Cardiac fibroblast (primary cell): ENCODE measurements at places on chromosomes 4 and X.

- no peak for DNase-seq
Measured at GRCh38 chr4:166309286-166309685, 436.2 kb downstream of the TLL1 start.

DNA sequence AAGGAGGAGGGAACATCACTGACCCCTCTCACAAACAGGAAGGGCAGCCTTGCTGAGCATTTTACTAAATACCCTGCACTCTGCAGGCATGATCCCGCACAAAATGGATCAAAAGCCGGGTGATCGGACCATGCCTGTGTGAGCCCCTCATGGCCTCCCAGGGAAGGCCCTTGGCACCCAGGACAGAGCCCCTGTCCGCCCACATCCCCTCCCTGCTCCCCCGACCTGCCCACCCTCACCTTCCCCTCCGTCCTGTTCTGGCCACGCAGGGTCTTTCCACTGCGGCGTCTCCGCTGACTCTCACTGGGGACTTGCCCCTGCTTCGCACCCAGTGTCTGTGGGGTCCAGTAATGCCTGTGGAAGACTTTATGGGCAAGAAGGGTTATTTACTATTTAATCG is 105.0 kb downstream of the HMX1 start:
- no peak for DNase-seq

DNA sequence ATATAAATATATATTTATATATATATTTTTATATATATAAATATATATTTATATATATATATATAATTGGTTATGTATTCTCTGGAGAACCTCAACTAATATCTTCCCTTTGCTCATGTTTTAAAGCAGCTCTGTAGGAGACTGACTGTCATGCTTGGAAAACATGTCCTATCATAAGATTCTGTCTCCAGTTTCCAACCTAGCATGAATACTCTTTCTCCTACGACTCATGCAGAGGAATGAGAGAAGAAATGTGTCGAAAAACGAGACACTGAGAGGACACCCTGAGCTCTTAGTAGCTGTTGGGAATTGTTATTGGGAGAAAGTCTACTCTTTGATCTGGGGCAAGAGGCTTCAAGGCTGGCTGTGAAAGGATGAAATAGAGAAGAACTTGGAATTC is 166.5 kb upstream of the SLIT2 start:
- no peak for DNase-seq

DNA sequence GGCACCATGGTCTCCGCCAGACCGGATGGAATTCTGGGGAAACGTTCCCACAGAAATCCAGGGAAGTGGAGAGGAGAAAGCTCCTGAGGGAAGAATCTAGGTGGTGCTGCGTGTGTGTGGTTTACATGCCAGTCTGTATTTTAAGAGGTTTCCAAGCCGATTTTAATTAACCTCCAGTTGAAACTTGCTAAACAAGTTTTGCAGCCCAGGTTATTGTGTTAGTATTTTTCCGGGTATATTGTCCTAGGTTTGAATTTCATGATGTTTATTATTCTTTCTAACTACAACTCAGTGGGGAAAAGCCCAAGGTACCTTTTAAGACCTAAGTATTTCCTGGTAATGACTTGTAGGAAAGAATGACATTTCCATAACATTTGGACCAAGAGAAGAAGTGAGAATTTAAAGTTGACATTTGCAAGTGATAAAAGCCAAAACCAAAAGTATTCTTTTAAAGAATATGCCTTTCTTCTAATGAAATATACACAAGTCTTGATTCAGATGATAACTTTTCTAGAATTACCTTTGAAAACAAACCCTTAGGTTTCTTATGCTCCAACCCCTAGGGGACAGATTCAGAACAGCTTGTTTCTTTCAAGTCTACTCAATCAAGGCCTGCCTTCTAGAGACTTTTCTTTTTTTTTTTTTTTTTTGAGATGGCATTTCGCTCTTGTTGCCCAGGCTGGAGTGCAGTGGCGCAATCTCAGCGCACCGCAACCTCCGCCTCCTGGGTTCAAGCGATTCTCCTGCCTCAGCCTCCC is 14.6 kb downstream of the SAT1 start:
- DNase-seq: no peak

DNA sequence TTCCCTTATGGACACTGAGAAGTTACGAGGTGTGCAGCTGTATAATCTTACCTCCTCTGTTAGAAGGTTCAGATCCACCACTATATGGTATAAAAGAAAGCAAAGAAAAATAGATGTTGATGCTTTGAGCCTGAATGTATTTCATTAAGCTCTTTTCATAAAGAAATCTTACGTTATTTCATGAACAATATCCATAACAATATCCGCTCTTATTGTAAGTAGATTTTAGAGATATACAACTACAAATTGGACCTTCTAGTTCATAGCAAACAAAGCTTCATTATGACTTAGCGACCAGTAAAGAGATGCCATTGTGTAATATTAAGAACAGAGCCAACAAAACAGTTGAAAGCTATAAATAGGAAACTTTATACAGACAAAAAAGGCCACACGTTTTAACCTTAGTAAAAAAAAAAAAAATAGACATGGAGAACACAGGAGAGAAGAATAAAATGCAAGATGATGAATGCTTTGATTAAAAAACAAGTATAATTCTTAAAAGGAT is 203.6 kb downstream of the PDGFC start:
- no peak for DNase-seq

DNA sequence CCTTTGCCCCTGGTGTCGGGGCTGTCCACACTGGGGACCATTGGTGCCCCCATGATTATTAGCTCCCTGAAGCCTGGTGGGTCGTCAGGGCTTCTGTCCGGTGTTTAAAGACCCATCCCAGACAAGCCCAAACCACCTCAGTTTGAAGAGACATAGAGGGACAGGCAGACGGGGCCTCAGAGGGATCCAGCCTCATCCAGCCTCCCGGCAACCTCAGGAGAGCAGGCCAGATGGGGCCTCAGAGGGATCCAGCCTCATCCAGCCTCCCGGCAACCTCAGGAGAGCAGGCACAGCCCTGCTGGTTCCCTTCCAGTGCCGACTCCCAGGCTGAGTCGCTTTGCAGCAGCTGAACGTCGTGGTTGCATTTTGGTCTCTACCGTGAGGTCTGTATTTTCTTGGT is 32.1 kb downstream of the PIGG start:
- DNase-seq: no peak

DNA sequence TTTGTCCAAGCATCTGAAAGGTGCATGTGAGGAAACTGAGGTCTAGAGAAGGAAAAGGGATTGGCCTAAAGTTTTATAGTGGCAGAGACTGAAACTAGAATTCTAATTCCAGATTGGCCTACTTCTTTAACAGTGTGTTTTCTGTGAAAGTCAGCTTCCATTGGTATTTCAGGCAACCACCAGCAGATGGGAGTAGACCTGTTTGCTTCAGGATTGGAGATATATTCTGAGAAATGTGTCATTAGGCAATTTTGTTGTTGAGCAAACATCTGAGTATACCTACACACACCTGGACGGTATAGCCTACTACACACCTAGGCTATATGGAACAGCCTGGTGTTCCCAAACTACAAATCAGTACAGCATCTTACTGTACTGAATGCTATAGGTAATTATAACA is 207.3 kb upstream of the RADX start:
- no peak for DNase-seq

DNA sequence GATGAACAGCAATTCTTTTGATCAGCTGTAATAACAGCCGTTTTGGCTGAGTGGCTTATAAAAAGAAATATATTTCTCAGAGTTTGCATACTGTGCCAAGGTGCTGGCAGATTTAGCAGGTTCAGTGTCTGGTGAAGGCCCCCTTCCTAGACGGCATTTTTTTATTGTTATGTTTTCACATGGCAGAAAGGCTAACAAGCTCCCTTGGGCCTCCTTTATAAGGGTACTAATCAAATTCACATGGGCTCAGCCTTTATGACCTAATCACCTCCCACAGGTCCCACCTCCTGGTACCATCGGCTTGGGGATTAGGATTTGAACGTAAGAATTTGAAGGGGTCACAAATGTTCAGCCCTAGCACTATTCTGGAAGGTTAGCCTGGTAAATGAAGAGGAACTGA is 431.9 kb downstream of the SPOCK3 start:
- DNase-seq: no peak

DNA sequence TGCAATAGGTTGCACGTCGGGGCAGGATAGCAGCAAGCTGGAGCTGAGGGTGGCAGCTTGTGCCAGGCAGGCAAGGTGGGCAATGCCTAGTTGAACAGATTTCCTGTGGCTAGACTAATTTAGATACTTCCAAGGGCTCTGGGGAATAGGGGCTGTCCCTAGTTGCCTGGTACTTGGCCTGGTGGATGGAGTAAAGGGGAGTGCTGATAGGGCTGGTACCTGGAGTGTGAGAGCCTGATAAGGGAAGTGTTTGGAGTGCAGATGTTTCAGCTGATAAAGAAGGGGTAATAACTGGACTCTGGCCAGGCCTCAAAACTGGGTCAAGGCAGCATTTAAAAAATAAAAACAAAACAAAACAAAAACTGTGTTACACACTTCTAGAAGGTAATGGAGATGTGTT is 665.5 kb downstream of the CCSER1 start:
- DNase-seq: no peak
